ENCODE measurements at places on chromosomes 3 and 15.

- DNase-seq = no peak
Measured at GRCh38 chr15:74937272-74937589, 642 bp downstream of the COX5A start.

DNA sequence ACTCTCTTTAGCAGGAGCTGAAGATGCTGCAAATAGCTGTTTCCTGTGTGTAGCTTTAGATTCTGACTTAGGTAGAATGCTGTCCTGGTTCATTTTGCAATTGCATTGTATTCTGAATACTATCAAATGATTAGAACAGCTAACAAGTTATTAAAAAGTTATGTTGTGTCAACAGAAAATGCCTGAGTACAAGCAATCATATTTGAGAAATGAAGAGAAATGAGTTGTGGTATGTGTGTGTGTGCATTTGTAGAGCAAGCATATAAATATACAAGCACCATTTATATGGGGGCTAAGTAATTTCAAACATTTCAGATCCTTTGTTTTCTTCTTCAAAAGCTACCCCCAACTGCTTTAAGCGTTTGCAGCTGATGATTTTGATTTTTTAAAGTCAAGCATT lies 7.8 kb downstream of the ZIC1 start:
- DNase-seq = no peak

- DNase-seq = no peak
Measured at GRCh38 chr3:50950591-50950990, 275.9 kb downstream of the DOCK3 start.

DNA sequence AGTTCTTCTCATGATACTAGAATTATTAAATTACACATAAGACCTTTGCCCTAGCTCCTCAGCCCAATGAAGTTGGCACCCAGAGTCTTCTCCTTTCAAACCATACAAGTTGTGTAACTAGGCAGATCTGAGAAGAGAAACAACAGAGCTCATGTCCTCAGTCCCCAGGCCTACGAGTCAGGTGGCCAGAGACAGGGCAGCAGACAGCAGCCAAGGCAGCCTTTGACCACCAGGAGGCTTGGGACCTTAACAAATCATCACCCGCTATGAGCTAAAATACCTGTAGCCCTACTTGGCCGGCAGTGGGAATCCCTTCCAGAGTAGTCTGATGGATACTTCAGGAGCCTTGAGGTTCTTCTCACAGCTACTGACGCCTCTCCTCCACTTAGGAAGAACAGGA lies 18.3 kb downstream of the STIMATE start:
- DNase-seq = no peak

- DNase-seq = no peak
Measured at GRCh38 chr3:53074761-53075742, 29.2 kb upstream of the SFMBT1 start.

DNA sequence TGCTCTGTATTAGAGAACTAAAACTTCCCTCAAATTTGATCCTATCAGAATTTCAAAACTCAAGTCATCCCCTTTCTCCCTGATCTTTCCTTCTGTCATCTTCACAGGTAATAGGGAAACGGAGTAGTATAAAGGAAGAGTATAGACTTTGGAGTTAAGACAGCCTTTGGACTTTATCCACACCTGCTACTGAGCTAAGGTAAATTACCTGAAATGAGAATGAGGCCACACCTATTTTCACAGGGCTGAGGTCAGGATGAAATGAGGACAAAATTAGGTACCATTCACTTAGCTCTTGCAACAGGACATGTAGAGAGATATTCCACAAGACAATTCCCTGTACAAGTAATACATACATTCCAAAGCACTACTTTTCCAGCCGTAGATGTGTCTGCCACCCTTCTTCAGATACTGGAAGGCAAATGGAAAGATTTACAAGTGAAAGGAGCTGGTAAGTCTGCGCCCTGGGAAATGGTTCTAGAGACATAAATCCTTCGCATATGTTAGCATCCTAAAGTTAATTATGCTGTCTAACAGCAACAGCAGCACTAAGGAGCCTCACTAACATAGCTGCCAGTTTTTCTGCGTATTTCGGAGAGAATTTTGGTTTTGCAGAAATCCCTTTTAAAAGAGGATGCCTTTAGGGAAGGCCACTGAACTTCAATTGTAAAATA lies 461.8 kb downstream of the SHQ1 start:
- DNase-seq = no peak

DNA sequence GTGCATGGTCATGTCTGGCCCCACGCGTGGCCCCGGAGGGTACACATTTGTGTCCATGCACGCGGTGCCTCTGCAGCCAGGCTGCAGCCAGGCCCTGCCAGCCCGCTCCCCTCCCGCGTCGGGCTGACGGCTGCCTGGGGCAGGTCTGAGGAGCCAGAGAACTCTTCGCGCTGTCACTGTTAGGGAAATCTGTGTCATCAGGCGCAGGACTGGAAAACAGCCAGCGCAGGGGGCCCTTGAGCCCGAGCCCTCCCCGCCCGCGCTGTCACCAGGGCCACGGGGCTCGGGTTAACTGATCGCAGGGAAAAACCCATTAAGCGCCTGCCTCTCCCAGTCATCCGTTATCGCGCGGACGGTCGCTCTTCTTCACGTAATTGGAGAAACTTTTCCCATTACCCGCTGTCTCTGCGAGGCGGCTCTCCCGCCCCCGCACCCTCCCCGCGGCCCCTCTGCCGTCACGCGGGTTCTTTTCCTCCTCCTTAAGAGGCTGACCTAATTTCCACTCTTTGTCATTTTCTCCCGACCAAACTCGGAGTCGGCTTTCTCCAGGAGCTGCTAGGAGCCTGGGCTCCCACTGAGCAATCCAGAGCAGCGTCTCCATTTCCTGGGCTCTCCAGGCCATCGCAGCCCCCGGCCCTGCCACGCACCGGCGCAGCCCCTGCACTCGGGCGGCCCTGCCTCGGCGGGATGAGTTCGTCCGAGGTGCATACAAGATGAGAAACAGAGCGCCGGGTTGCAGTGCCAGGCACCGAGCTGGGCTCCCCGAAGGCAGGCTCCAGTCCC lies 57.5 kb upstream of the PRR23E start:
- no peak for DNase-seq

GRCh38 chr15:53437366-53437765 lies 322.1 kb downstream of the WDR72 start:
- no peak for DNase-seq

DNA sequence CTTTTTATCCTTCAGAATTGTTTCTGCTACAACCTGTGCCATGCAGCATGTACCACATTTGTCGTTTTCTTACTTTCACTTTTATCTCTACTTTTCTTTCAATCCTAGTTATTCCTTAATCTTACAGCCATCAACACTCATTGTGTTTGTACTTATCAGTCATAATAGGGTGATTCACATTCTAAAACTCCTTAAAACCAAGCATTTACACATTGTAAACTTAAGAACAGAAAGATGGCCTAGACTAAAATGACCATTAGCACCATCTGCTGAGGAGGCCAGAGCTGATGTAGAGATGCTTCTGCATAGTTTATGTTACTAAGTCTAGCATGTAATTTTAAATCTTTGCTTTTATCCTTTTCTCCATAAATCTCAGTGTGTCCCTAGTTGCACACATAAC lies 25.5 kb downstream of the EIF2AK4 start:
- no peak for DNase-seq

DNA sequence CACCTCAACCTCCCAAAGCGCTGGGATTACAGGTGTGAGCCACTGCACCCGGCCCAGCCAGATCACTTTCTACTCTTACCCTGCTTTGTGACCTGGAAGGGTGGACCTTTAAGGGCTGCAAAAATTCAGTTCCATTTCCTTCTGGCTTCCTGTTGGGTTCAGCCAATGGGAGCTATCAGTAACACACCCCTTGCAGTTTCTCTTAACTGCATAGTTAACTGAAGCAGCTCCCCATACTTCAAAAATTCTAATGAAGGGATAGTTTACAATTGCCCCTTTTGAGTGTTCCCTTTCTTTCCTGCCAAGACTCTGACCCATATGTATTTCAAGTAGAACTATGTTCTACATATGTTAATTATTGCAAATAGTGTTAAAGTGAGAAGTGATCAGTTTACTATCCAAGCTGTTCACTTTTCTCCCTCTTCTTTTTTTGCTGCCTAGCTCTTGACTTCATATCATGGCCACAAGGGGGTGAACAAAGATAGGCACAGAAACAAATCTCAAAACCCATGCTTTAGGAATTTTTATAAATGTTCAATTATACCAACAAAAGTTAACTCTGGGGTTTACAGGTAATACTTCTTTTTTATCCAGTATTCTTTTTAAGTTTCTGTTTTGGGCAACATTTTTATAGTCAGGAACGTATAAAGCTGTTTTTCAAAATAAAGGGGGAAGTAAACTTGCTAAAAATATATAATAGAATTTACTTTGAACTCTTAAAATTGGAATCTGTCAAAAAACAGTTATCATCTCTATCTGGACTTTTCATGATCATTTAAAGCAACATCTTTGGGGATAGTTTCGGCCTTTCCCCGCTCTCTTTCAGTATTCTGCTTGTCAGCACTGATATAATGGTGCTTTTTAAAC lies 8.1 kb downstream of the PGBD4 start:
- no peak for DNase-seq

Data from GM19239 (cell line).